Stimulated activated CD4-positive, alpha-beta T cell treated with anti-CD3 and anti-CD28 coated beads, Interleukin-1b, Interleukin-23, amount 100 ng/mL, for 1 hour (primary cell): ENCODE measurements at places on chromosomes 6 and 20.

DNA sequence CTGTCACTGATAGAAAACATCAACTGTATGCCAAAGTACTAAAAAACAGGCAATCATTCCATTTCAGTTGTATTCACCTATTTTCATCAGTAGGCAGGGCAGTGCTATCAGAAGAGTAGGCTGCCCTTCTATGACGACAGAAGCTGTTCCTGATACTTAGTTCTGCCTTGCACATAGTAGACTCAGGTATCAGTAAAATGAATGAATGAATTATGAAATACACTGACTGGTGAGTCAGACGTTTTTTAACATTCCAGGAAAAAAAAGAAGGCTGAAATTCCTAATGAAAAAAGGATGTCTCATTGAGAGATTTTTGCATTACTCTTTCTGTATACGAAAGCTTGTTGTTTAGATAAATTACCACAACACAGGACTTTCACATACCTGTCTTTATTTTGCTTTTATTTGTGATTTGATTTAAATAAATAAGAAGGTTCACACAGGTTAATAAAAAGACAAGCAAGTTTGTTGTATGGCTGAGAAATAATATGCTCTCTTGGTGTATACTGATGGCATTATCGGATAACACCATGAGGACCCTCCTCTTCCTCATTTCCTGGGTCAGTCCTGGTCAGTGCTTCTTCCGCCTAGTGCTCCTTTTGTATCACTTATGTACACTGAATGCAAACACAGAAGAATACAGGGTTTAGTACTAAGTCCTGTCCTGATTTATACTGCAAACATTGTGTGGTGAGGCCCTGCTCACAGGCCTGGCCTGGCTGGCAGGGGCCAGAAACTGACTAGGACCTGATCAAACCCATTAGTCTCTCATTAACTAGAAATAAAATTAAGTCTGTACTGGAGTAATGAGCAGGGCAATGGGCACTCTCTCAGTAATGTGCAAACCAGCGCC lies 39.4 kb upstream of the SPDEF start:
- DNase-seq, result no peak

GRCh38 chr6:19663479-19663878 lies 173.7 kb upstream of the ID4 start:
- no peak for DNase-seq

GRCh38 chr6:126513198-126513597 lies 173.3 kb downstream of the CENPW start:
- no peak for DNase-seq

DNA sequence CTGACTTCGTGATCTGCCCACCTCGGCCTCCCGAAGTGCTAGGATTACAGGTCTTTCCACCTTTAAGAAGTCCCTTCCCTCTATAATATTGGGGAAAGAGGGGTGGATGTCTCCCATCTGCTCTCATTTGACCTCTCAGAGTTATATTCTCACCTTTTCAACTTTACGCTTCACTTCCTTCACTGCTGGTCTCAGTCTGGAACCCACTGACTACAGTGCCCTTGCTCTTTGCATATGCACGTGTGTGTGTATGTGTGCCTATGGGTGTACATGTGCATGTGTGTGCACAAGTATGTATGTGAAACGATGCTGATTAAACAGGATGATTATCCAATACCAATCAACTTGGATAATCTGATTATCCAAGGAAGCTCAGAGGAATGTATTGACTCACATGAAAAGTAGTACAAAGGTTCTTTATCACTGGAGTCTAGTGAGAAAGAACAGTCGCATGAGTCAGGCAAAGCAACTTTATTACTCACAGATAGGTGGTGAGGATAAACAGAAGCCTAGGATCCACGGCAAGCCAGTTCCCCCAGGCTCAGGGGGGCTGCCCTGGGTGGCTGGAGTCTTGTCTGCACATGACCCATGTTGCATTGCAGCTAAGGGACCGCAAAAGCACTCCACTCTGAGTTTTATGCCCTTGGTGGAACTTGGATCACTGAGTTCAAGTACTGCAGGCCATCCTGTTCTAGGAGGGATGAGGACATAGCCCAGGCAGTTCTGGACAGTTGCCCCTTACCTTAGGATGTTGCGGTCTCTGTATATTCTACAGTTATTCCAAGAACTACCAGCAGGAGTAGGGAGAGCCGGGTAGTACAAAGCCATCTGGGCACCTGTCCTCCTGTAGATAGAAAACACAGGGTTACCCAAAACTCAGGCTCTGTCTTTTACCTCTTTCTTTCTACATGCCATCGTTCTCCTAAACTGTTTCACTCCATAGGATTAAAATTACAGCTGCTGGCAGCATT lies 50.9 kb downstream of the SNRNP48 start:
- no peak for DNase-seq

GRCh38 chr6:165872811-165873210 lies 209.8 kb upstream of the PDE10A start:
- DNase-seq, result no peak

DNA sequence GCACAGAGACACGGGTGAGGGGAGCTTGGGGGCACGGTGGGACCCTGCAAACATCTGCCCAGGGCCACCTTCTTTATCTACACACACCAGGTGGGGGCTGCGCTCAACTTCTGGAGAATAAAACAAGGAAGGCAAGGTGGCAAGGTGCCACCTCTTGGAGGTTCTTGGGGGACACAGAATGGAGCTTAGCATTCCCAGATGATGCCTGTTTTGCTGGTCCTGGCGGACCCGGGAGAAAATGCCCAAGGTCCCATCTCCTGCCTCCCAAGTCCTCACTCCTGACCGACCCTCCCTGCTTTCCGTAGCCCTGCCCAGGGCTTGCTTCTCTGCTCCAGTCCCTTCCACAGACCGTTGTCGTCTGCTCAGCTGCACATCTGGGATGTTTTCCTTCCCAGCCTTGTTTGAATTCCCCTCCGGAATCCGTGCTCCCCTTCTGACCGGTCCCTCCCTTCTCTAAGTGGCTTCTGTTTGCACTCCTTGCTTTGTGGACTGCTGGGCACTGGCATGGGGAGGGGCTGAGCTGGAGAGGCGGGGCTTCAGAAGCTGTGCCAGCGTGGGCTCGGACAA lies 13.1 kb downstream of the ITPR3 start:
- no peak for DNase-seq

DNA sequence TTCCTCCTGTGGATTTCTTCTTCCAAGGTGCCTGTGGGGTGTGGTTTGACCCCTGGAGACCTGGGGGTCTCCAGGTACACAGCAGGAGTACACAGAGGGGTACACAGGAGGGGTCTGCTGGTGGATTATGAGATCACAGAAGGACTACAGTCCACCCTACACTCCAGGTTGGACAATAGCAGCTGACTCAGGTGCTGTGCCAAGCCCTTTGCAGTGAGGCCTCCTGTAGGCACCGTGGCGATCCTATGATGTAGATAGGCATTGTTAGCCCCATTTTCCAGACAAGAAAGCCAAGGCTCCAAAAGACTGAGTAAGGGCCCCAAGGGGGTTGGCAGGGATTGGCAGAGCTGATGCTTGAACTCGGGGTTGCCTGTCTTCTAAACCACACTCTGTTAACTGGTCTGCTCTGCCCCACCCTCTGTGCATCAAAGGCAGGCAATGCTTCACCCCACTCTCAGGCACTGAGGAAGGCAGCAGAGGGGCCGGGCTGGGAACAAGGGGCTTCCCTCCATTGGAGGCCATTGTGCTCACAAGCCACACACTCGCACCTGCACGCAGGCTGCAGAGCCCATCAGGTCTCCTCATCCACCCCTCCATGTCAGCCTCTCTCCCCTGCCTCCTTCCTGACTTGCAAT lies 77.5 kb upstream of the SIRPA start:
- no peak for DNase-seq

DNA sequence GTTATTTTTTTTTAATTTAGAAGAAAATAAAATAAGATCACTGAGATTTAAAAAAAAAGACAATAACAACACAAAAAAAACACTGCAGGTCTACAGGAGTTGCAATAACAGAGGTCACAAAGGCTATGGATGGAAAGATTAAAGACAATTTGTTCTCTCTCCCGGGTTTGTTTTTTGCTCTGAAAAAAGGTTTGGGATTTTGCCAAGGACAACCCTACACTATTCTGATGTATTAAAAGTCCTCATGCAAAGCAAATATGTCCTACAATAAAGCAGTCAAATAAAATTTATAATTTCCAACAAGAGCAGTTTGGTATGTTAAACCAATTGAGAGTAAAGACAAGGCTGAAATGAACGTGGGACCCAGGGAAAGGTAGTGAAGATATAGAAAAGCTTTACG lies 55.6 kb downstream of the PTPRK start:
- no peak for DNase-seq

GRCh38 chr6:118893064-118893806 lies 717 bp upstream of the ASF1A start:
- no peak for DNase-seq

DNA sequence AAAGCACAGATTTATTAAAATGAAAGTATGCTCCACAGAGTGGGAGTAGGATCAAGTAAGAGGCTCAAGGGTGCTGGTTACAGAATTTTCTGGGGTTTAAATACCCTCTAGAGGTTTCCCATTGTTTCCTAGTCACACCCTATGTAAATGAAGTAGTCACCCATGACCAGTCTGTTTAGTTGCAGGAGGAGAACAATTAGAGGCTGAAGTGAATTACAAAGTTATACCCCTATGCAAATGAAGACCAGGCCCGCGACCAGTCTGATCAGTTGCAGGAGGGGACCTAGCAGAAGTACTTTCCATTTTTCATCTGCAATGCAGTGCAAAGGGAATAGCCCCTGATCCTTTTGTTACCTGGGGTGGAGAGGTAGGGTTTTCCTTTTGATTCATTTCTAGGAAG lies 11.8 kb upstream of the FILIP1 start:
- no peak for DNase-seq

DNA sequence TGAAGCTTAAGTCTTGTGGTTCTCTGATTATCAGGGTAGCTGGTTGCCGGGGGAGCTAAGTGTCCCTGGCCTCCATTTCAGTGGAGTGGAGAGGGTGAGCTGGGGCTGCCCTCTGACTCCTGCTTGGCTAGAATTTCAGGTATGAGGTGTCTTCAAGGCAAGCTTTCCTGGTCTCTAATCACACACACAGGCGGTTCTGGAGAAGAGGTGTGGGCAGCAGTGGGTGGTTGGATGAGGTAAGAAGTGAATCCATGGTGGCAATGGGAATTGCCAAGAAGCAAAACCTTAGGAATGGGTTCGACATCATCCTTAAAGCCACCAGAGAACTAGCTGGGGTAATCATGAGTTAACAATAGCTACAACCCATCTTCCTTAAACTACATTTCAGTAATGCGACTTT lies 157.6 kb downstream of the CARMIL1 start:
- DNase-seq, result no peak

DNA sequence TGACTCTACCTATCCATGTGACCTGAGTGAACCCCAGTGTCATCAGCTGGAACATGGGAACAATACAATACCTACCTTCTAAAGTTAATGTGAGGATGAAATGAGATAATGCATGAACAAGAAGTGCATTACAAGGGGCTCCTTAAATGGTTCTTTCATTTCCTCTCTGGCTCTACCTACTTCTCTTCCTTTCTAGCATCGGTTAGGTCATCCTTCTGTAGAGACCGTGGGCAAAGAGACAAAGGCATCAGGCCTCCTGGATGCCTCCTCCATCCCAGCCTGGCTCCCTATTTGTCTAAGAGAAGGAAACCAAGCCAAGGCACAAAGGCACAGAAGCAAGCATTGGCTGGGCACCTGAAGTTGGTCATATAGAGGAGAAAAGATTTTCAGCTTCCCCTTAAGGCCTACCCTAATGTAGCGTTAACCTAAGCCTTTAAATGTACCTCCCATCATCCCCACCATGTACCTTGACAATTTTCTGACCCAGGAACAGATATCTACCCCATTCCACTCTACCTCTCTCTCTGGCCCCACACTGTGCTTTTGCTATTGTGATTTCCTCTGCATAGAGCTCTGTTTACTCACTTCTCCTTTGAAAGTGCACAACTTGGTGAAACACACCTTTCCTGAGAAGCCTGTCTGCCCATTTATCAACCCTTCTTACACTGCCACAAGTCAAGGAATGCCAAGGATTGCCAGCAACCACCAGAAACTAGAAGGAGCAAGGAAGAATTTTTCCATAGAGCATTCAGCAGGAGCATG lies 86.6 kb downstream of the GCLC start:
- DNase-seq, result no peak

DNA sequence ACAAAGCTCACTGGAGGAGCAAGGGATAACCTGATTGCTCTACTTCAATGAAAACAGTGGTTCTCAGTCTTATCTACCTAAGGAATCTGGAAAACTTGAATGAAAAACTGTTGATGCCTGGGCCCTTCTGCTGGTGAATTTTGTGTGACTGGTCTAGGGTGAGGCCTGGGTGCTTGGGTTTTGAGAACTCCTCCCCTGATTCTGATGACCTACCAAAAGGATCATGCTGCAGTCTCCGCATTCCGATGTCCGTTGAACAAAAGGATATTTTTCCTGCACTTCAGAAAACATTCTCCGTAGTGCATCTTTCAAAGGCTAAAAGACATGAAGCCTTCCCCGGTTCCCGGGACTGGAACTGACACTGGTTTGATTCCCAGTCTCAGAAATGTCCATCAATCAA lies 157.9 kb downstream of the SYNDIG1 start:
- no peak for DNase-seq

DNA sequence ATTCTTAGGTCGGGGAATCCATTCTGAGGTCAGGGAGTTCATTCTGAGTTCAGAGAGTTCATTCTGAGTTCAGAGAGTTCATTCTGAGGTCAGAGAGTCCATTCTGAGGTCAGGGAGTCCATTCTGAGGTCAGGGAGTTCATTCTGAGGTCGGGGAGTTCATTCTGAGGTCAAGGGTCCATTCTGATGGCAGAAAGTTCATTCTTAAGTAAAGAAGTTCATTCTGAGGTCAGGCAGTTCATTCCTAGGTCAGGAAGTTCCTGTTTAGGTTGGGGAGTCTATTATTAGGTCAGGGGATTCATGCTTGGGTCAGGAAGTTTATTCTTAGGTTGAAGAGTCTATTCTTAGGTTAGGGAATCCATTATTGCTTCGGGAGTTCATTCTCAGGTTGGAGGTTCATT lies 16.5 kb upstream of the NXT1 start:
- no peak for DNase-seq

DNA sequence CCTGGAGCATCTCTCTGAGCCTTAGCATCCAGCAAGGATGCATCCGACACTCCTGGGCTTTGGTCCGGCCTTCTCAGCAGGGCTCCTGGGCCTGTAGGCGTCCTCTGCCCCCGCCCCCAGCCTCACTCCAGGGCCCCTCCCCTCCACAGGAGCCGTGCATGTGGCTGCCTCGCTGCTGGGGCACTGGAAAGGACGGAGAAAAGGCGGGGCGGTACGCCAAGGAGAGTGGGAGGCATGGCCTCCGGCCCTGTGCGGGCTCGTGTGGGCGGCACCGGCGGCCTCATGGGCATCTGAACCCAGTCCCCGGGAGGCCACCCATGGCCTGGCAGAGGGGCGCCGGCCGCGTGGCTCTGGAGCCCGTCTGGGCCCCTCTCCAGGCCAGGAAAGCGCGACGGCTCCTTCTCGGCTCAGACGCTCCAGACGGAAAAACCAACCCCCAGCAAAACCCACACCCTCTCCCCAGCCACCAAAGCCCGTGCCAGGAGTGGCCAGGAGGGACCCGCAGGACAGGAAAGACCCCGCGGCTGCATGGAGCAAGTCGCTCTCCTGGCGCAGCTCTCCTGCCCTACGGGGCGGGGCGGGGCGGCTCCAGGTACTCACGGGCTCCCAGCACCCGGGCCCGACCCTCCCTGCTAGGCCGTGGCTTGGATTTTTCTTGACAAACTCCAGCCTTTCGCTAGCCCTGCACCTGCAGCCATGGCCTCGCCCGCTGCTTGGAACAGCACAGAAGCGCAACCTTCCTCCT lies 419.9 kb downstream of the QKI start:
- no peak for DNase-seq
